ENCODE measurements at places on chromosomes 12 and 14. TPM values are rescaled to one million over a fixed set of nuclear protein-coding genes. Genes with fewer than 3 reads are reported as not detected.

DNA sequence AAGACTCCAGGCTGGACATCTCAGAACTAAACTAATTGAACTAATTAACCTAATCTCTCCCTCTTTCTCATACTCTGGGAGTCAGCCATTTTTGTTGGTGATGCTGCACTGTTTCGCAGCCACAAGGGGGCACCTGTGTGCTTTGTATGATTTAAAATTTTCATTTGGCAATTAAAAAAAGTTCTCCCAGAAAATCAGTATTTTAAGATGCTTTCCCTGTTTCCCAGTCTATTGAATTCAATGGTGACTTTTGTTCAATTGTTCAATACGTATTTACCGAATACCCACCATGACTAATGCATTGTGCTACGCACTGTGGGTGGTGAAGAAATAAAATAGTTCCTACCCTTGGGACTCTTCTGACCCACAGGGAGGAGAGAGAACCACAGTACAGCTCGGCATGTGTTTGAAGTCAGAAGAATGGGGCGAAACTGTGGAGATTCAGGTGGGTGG, 63.7 kb downstream of the ZNF664 start:
- peak; percentile 70 for DNase-seq

- no peak for DNase-seq
Observed at GRCh38 chr14:25037032-25037431, 12.9 kb downstream of the STXBP6 start.

DNA sequence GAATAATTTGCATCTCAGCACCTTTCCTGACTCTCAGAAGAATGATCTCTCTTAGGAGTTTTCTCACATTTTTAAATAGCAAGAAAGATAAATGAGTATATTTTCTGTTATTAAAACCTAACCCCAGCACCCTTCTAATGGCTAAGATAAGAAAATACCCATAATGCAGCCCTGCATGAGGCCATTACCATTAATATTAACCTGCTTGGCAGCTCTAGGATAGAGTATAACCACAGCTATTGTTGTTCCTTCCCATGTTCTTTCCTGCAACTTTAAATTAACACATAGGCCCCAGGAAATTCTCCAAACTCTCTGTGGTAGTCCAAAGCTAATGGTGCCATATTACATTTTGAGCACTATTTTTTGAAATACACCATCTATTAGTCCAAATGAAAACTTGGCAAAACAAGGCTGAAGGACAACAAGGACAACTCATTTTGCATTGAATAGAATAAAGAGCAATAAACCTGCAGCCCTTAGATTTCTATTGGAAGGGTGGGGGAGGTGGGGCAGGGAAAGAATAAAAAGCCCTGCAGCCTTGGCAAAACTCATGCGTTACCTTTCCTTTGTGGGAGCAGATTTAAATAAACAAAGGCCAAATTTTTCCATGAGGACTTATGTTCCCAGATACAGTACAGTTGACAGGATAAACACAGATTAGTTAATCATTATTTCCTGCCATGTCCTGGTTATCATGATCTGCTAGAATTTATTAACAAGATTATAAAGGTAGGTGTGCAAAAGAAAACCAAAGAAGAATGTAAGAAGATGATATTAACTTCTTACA, 46.9 kb downstream of the BTG1 start:
- no peak for DNase-seq

DNA sequence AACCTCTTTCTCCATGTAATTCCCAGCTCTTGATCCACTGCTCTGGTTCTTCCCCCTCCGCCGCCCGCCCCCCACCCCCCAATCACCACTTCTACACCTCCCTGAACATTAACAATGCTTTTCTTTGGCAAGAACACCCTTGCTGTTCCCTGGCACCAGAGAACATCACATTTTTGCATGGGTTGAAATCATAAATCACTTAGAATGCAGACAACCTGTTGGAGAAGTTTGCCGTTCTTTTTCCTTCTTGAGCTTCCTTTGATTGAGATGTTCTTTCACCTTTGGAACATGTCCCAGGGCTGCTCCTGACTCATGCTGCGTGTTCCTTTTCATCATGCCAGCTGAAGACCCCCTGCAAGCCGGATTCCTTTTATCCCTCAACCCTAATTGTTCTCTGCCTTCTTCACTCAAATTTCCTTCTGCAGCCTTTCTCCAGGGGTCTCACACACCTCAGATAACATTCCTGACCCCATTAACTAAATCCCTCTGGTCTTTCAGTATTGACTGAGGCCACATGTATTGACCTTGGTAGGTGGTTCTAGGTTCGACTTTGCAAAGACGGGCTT, 294.1 kb upstream of the TMPO start:
- no peak for DNase-seq

DNA sequence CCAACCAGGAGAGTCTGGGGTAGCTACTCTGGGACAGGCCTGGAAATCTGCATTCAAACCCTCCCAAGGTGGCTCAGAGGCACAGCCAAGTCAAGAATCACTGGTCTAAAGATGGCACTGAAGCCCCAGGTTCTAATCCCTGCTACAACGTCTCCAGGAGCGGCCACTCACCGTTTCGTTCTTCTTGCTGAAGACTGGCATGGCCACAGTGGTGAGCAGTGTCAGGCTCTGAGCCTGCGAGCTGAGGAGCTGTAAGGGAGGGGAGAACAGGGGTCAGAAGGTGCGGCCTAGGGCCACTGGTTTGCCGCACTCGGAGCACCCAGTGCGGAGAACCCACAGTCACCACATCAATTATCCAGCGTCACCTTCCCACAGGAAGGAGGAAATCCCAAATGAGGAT, 38.8 kb downstream of the CACNA2D4 start:
- no peak for DNase-seq

GRCh38 chr12:116528065-116528464, 31.1 kb upstream of the MAP1LC3B2 start:
- DNase-seq, result peak; percentile 99

DNA sequence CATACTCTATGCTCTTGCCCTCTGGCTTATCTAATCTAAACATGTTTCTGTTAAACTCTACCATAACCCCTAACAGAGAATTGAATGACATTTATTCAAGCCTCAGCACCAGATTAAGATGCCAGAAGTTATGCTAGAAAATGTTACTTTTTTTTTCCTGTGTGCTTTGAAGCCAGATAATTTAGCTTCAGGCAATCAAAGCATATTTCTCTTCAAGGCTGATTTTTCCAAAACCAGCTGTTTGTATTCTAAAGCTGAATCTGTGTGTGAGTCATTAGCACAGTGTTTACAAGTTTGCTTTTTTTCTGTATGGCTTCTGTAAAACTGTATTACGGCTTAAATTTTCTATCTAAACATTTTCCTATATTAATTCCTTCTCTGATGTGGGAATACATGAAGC, 326.1 kb downstream of the FSCB start:
- DNase-seq, result peak; percentile 8

GRCh38 chr14:77584809-77585208, 31.6 kb downstream of the SPTLC2 start:
- DNase-seq, result no peak

DNA sequence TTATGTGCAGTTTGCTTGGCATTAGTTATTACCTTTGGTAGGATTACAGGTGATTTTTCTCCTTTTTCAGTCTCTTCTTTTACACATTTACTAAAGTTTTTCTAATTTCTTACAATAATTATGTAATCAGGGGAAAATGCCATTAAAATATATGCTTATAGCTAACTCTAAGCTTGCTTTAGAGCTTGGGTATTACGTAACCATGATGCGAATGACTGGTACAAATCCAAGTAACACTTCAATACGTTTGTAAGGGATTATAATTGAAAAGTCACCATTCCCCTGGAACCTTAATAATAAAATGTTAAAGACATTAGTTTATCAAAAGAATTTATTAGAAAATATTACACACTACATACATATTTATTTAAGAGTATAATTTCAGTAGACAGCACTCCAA, 71.6 kb downstream of the SCAF11 start:
- no peak for DNase-seq

DNA sequence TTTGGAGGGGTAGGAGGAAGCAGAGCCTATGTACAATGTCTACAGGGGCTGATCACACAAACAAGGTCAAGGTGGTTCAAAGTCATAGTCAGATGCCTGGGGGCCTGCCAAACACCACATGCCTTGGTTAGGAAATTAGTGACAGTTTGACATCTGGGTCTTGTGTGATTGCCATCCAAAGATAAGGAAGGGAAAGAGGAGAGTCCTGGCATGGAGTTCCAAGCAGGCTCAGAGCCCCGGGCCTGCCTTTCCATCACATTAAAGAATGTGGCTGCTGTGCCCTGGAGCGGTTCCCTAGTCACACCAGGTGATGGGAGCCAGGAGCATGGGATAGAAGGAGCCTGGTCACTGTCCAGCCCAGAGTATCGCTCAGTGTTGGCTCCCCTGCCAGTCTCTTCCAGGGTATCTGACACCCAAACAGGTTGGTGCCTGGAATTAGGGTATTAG, 53.6 kb upstream of the BCL2L14 start:
- no peak for DNase-seq

DNA sequence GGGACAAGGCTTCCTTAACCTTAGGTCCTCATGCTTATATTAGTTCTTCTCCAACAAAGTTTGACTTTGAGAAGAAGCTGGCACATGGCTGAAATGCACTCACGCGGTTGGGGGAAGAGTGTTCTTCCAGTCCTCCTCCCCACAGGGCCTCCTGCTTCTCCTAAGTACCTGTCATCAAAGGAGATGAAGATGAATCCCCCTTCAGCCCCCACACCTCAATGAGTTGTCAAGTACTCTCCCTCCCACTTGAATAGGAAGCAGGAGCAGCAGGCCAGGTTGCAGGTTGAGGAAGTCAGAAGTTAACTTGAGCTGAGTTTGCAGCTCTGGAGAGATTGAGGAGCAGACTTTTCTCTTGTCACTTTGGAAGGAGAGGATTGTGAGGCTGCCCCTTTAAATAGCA, 2.9 kb upstream of the PDE1B start:
- DNase-seq, result no peak

DNA sequence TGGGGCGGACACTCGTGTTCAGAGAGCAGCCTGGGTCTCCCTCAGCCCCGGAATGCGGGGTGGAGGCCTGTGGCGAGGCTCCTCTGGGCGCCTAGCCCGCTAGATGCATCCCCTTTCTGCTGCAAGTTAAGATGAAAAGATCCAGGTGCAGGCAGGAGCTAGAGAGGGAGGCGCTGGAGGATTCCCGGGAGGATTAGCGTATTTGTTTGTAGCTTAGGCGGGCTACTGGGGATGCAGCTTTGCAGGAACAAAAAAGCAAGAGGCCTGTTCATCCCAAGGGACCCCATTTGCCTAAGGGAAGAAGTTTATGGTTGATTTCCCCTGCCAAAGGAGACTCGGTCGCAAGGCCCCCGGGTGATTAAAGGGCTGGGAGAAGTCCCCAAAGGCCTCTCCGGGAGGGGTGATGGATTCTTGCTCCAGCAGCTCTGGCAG, 824 bp downstream of the CCDC177 start:
- DNase-seq, result no peak

DNA sequence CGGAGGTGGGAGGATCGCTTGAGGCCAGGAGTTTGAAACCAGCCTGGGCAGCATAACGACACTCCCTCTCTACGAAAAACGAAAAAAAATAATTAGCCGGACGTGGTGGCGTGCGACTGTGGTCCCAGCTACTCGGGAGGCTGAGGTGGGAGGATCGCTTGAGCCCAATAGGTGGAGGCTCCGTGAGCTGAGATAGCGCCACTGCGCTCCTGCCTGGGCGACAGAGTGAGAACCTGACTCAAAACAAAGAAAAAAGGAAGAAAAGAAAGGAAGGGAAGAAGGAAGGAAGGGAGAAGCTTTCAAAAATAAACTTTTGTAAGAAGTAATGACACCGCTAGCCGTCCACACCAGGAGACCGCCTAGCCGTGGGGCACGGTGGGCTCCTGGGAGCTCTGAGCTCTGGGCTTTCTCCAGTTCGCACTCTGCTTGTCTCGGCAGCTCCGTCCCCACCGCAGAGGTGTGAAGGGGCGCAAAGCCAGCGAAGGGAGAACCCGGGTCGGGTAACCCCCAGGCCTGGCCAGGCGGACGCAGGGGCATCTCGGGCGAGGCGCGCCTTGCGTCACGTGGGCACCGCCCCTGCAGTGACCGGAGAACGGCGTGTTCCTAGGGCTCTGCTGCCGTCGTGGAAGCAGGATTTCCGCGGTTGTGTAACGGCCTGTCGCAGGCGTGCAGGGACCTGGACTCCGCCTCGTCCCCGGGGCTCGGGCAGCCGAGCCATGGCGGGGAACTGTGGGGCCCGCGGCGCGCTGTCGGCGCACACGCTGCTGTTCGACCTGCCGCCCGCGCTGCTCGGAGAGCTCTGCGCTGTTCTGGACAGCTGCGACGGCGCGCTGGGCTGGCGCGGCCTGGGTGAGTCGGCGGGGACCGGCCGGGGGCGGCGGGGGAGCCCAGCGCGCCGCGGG, at the start of gene IRAK3:
Gene IRAK3 (plus strand): TSS at position 631 of the 902 bp plus-strand sequence. CDS start 86 bp downstream, at position 717.
- DNase-seq, result no peak

GRCh38 chr14:99809360-99809759, 16.1 kb downstream of the EML1 start:
- DNase-seq, result no peak

DNA sequence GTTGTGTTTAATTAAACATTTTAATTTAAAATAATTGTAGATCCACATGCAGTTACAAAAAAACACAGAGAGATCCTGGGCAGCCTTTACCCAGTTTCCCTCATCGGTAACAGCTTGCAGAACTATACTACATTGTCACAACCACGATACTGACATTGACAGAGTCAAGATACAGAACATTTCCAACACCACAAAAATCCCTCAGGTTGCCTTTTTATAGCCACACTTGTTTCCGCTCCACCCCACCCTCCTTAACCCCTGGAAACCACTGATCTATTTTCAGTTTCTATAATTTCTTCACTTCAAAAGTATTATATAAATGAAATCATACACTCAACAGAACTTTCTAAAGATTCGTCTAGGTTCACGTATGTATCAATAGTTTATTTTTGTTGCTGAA, 458.8 kb upstream of the SOX5 start:
- DNase-seq, result no peak

DNA sequence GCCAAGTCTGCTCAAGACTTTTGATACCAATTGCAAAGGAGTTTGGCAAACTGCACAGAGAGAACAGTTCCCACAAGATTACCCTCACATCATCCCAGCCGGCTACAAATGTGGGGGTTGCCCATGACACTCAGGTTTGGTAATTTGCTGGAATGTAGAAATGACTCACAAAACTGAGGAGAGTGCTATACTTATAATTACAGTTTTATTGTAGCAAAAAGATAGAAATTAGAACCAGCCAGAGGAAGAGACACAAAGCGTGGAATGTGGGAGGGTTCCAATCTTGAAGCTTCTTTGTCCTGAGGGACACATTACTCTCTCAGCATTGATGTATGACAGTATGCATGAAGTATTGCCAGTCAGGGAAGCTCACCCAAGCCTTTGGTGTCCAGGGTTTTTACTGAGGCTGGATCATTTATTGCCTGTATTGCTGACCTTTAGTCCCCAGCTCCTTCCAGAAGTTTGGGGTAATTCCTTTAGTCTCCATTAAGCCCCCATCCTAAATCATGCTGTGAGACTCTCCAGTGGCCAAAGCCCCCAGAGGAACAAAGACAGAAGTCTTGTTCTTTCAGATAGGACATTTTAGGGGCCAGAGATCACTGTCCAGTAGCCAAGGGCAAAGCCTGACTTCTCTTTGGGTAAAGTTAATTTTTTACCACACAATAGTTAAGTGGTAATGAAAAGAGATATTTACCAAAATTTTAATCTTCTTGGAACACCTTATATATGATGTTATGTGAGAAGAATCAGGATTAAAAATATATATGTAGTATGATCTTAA, 9.9 kb downstream of the TBK1 start:
- DNase-seq, result no peak

The RFLNA gene
- total RNA-seq, result not detected

The DPF3 gene
- 30.5 TPM for total RNA-seq

The RTL1 gene
- total RNA-seq, result not detected

The RAB3IP gene
- total RNA-seq, result 28.6 TPM

The P2RX7 gene
- 6.0 TPM for total RNA-seq

The NPFF gene
- total RNA-seq, result not detected

The ADCY6 gene
- total RNA-seq, result 19.0 TPM

The PA2G4 gene
- total RNA-seq, result 406 TPM

The IGF1 gene
- not detected for total RNA-seq

Data from PC-3 (cell line).